ENCODE measurements at places on chromosomes 2 and 18.

- no peak for DNase-seq
Measured at GRCh38 chr2:174031226-174031625, 66.1 kb upstream of the SP3 start.

DNA sequence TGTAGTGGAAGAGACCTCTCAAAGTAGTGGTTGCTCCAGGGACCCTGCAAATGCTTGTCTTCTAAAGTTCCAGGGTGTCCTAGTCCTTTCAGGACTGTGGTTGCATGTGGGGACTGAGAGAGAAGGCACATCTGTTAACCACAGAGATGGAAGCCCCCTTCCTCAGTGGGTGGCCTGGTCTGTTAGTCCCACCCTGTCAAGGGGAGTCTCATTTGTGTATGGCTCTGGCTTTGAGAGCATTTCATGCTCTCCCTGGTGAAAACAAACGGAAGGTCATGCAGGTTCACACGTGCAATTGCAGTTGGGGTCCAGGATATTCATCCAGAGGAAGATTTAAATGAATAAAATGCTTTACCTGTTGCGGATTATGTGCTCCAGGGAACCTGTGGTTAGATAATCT is 219.6 kb downstream of the PRKCE start:
- no peak for DNase-seq

- no peak for DNase-seq
Measured at GRCh38 chr2:82596581-82596980, 1862.5 kb downstream of the SUCLG1 start.

- no peak for DNase-seq
Measured at GRCh38 chr18:60894254-60894945, 438.8 kb upstream of the CDH20 start.

- DNase-seq = no peak
Measured at GRCh38 chr2:145760781-145761649, 1241.1 kb upstream of the ZEB2 start.

GRCh38 chr2:163200741-163201140 is 362.2 kb upstream of the KCNH7 start:
- no peak for DNase-seq

GRCh38 chr2:237626813-237627440 is 460 bp upstream of the LRRFIP1 start:
- DNase-seq = no peak

GRCh38 chr18:45687621-45688020 is 36.4 kb upstream of the SLC14A1 start:
- DNase-seq = peak; percentile 8

DNA sequence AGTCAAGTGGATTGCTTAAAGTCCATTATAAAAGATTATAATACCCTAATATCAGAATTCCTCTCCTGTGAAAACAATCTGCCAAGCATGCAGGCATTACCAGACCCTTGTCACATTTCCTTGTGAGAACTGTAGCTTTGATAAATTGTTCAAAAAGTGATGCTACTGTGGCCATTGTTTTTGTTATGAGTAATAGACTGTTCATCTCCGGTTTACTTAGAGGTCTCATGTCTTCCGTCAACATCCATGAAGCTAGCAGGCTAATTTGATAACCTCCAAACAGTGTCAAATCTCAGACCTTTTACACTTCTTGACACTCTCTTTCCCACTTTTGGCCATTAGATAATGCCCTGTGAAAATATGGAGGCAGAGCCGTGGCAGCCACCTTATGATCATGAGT is 342.7 kb downstream of the CPS1 start:
- DNase-seq = no peak

DNA sequence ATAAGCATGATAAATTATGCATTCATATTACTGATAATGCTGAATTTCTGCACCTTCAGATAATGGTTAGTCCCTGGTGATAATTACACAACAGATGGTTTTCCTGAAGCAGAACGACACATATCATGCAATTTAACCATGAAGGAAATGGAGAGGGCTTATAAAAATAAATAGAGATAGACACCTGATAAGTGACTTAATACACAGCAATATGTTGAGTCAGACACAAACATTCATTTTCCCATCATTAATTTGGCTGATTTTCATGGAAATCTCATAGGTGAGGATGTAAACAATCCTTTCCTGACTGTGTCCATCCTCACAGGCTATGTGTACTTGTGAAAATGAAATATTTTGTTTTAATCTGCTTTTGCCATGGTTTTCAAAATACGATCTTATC is 36.9 kb upstream of the DSEL start:
- no peak for DNase-seq

DNA sequence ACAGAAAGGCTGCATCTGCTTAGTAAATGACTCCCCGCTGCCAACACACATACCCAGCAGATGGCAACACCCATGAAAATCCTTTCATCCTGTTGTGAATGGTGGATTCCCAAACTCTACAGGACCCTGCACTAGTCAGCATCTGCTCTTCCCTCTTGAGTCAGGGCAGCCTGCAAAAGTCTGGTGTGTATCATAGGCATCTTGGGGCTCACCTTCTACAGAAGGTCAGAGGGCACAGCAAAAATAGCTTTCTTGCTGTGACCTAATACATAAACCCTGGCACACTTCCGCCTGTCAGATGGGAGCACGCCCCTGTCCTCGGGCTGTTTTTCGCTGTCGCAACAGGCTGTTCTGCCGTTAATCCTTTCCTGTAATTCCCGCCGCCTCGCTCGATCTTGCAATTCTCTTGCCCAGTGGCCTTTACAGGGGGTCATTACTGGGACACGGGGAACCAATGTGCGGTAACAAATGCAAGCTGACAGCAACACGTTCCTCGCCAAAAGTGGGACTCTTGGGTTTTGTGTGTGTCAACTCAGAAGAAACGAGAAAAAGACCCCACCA is 19.9 kb upstream of the SCYGR1 start:
- no peak for DNase-seq

All from T-helper 1 cell (primary cell).